ENCODE measurements at places on chromosomes 11 and 22.

- DNase-seq = no peak
Measured at GRCh38 chr11:113675565-113675964, 30.5 kb downstream of the TMPRSS5 start.

- no peak for DNase-seq
Measured at GRCh38 chr11:12402025-12402424, 24.7 kb downstream of the PARVA start.

DNA sequence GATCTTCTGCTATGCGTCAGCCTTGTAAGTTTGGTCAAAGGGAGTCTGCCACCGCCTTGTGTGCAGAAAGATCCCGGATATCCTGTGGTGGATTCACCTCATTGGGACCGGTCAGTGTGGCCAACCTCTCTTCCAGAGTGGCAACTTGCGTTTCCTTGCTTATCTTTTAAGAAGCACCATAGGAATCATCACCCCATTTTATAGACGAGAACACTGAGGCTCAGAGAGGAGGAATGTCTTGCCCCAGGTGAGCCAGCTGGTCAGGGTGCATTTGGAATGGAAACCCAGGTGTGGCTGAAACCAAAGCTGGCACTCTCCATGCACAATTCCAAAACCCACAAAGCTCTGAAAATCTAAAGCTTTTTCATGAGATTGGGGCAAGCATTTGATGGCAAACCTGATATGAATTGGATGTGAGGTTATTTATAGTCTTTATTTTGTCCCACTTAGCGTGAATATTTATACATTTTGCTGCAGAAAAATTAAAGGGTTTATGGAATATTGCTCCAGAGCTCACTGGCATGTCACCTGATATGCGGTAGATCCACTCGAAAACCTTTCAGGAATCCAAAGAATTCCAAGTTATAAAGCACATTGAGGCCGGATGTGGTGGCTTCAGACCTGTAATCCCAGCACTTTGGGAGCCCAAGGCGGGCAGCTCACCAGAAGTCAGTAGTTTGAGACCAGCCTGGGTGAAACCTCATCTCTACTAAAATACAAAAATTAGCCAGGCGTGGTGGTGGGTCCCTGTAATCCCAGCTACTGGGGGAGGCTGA, 12.1 kb upstream of the EIF3D start:
- DNase-seq = no peak

DNA sequence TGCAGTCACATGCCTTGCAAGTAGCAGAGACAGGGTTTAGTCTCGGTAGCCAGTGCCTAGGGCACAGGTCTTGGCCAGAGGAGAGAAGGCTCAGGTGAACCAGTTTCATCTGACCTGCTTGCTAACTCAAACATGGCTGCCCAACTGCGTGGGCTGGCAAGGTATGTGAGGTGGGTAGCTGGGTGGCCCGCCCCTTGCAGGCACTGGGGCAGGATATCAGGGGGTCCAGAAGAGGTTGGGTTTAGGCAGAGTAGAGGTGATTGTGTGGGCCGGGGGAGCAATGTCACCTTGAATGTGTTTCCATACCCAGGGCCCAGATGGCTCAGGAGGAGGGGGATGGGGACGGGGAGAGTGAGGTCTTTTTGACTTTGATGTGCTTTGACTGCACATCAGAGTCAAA, 37.7 kb downstream of the ST3GAL4 start:
- DNase-seq = no peak

DNA sequence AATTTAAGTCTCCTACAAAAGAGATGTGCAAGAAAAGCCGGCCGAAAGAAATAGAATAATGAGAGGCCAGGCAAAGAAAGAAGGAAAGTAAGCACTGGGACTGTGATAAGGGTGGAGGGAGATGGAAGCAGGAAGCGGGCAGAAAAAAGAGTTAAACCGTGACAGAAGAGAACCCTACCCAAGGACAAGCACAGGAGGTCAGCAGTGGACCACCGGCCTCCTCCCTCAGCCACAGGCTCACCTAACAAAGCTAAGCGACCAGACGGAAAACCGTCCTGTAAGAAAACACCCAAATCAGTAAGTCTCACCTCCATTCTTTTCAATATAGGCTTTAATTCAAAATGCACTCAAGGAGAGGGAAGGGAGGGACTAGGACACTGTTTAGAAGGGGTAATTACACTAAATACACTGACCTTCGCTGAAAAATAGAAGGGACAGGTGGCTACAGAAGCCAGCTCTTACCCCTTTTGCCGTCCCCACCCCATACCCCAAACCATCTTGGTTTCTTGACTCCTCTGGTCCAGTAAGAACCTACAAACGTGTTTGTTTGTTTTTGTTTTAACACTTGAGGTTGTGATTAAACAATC, 1.9 kb downstream of the FAM181B start:
- DNase-seq = no peak

DNA sequence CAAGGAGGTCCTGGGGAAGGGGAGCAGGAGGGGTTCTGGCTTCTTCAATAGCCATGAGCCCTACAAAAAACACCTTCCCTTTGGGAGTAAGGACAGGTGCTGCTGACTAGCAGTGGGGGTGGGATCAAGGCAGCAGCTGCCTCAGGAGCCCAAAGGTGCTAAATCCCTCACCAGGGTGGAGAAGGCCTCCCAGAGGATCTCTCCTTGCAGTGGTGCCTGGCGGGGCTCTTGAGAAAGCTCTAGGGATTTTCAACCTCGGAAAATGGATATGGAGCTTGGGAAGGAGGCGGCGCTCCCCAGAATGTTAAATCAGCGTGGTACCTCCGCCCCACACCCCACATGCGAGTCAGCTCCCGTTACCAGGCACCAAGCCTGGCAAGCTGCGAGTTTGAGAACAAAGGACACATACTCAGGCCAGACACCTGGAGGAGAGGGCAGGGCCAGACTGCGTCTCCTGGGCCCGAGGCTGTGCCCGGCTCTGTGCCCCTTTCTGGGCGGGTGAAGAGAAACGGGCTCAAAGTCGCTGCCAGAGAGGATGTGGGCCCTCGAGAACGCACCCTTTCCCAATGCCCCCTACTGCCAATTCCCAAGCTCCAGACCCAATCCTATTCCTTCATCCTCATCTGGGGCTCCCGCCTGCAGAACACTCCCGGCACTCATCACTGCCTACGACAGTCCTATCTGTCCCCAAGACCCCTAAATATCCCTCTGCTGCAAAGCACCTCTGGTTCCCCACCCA, 139.0 kb downstream of the BRD1 start:
- DNase-seq = no peak

DNA sequence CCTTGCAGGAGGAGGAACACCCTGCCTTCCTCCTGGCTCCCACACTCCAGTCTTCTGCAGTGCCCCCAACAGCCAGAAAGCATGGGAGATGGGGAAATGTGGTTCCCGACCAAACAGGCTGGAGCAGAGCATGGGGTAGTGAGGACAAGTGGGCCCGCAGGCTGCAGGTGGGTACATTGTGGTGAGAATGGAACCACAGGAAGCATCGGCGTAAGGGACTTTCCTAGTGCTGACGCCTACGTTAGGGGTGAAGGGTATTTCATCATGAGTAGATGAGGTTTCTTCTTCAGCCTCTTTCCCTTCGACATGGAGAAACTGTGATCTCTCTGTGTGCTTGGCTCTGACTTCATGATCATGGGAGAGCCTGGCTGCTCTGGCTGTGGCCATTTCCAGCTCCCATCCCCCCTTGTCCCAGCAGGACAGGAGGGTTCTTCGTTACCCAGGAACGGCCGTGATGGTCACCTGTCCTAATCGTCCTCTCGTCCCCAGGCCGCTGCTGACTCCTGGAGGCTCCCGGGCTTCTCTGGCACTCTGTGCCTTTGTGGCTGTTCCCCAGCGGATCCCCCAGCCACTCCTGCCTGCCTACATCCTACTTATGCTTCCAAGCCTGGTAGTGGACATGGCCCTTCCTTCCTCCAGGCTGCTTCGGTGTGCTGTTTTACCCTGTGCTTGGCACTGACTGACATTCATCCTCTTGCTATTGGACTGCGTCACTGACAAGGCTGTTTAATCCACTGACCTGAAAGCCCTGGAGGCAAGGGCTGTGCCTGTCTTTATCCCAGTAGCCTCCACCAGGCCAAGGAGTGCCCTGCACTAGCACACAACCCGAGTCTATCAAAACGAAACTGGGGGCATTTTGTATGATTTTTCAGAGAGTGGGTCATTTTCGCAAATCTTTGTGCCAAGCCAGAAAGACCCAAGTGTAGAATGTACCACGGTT, 65.2 kb upstream of the CECR2 start:
- DNase-seq = peak; percentile 64

DNA sequence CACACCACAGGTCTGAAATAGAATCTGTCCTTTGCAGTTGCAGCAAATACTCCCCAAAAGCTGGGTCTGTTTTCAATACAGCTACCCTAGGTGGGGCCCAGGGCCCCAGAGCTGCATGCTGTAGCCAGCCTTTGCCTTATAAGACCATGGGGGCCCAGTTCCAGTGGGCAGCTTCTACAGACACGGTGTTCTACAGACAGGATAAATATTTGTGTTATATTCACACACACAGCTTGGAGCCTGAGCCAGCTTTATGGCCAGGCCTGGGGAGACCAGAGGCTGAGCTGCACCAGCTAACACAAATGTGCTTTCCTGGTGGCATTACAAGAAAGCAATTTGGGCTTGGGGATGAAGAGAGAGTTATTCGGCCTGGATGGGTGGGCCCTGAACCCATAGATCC, 151.8 kb upstream of the NCAM1 start:
- DNase-seq = no peak

GRCh38 chr11:17630936-17631335, 83.9 kb downstream of the OTOG start:
- no peak for DNase-seq

GRCh38 chr11:67026941-67027340, 4.0 kb downstream of the SYT12 start:
- DNase-seq = no peak

- no peak for DNase-seq
Measured at GRCh38 chr11:15655552-15655951, 540.8 kb downstream of the INSC start.

- DNase-seq = no peak
Measured at GRCh38 chr11:119721129-119722120, 7.6 kb downstream of the NECTIN1 start.

DNA sequence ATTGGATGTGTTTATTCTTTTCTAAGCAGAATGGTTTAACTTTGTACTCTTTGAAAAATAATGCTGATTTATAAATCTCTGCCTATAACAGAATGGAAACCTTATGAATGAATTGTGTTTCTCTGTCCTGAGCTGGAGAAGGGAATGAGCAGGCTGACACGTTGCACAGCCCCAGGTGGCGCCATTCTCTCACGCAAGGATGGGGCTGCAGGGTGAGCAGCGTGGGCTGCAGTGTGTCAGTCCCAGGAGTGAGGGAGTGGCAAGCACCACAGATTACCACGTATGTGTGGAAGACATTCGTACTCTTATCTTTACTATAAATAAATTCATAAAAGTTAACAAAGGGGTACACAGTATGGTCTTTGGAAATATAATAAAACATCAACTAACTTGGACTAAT, 33.4 kb downstream of the FDX1 start:
- peak; percentile 9 for DNase-seq

DNA sequence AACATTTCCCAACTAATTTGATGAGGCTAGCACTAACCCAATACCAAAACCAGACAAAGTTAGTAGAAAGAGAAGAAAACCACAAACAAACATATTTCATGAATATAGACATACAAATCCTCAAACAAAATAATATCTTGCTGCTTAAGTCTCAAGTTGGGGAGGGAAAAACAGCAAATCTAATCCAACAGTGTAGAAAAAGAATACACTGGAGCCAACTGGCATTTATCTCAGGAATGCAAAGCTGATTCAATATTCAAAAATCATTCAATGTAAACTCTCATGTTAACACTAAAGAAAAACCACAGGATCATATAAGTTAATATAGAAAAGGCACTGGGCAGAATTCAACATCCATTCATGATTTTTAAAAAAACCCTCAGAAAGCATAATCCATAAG, 18.2 kb downstream of the GNB1L start:
- no peak for DNase-seq

- DNase-seq = peak; percentile 65
Measured at GRCh38 chr11:96199563-96200025, 143.4 kb downstream of the MAML2 start.

GRCh38 chr11:77138106-77138649, 10.1 kb downstream of the MYO7A start:
- DNase-seq = no peak

DNA sequence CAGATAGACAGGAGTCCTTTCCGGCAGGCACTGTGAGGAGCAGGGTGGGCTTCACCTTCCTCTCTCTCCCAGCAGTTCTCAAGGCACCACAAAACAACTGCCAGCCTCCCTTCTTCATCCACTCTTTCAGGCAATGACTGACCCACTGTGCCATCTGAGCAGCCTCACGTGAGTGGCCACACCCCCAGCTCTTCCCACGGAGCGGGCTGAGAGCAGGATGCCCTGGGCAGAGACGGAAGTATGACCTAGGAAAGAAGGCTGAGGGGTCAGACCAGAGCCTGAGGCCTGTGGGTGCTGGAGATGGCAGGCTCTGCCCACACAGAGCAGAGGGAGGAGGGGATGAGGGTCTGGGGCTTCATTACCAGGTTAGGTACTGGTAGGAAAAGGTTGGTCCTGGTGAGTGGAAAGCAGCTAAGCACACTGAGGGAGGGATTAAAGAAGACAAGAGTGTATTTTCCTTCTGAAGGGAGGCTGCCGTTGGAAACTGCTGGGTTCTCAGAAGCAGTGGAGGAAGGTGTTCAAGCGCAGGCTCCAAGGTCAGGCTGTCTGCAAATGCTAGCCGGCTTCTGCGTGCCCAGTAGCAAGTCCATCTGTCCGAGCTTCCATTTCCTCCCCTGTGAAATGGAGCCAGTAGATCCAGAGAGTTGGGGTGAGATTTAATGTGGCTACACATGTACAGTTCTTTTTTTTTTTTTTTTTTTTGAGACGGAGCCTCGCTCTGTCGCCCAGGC, 4.6 kb downstream of the NLRP6 start:
- DNase-seq = no peak

GRCh38 chr11:3969613-3970012, 114.1 kb downstream of the STIM1 start:
- peak; percentile 23 for DNase-seq

DNA sequence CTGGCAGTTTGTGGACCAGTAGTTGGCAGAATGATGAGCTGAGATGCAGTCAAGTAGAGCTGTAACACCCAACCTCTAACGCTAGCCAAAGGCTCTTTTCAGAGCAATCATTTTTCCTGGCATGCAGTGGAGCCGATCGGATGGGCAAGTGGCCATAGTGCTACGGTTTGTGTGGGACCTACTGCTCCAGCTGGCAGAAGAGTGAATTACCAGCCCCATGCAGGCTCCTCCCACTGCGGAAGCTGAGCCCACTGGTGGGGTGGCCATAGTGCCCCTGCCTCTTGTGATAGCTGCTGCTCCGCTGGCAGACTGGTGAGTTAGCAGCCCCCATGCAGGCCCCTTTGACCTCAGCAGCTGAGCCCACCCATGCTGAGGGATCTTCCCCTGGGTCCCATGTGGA, 27.0 kb upstream of the SC5D start:
- DNase-seq = no peak

- no peak for DNase-seq
Measured at GRCh38 chr22:37016134-37016910, 2.9 kb downstream of the TST start.

DNA sequence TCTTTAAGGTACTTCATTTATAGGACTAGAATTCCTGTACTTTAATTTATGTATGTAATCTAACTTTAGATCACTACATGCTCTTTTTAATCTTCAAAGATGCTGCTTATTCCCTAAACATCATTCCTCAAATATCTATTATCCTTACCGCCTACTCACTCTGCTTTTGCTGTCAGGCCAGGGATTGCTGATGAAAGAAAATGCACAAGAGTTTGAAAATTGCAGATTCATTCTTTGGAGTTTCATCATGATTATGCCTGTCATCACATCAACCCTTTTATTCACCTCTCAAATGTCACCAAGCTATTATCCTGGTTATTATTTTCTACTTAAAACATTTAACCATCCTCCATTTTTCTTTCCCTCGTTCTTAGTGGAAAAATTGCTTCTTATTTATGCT, 802.7 kb downstream of the METTL15 start:
- no peak for DNase-seq
